ENCODE measurements at places on chromosomes 13 and 19. TPM values are rescaled to one million over a fixed set of nuclear protein-coding genes. Genes with fewer than 3 reads are reported as not detected.
A peak's percentile ranks its signal among the peaks of the same experiment; 100 is the strongest.

DNA sequence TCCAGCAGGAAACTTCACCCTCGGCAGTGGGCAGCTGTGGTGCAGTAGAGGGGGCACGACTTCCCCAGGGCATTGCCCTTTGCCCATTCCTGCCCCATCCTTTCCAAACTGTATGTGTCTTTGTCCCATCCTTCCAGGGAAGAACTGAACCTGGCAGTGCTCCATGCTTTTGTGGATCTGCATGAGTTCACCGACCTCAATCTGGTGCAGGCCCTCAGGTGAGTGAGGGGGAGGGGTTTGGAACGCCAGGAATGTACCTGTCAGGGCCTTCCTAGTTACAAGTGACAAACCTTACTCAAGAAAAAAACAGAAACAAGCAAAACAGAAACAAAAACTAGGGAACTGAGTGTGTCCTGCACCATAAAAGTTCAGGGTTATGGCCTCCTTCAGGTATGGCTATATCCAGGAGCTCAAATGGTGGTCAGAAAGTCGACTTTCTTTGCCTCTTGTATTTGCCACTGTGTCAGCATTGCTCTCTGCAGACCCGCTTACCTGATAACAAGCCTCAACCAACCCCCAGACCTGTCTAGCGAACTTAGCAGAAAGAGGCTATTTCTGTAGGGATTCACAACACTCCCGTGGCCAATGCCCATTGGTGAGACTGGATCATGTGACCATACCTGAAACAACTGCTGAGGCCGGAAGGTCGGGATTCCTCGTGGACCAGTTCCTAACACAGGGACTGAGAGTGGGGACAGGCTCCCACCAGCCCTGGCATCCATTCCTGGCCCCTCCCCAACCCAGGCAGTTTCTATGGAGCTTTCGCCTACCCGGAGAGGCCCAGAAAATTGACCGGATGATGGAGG, 4.2 kb downstream of the CYTH2 start:
- no peak for DNase-seq

DNA sequence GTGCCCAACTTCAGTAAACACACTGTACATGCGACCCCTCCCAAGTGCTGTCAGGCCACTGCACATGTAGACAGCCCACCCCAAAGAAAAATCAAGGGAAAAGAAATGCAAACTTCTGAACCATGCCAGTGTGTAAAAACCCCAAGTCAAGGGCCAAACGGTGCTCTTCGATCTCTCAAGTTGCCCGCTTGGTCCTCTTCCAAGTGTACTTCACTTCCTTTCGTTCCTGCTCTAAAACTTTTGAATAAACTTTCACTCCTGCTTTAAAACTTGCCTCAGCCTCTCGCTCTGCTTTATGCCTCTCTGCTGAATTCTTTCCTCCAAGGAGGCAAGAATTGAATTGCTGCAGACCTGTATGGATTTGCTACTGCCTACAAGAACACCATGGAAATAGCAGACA, 600.7 kb downstream of the KCTD12 start:
- DNase-seq, result no peak

- no peak for DNase-seq
Measured at GRCh38 chr19:29415507-29415906, 110.3 kb upstream of the VSTM2B start.

- peak; percentile 85 for DNase-seq
Measured at GRCh38 chr19:49690656-49691242, at the start of gene CPT1C. TSS of gene CPT1C (plus strand) at chr19:49691116. CDS start at chr19:49692253, 1,137 bp downstream.

GRCh38 chr19:990119-990571, 6.0 kb downstream of the WDR18 start:
- no peak for DNase-seq

DNA sequence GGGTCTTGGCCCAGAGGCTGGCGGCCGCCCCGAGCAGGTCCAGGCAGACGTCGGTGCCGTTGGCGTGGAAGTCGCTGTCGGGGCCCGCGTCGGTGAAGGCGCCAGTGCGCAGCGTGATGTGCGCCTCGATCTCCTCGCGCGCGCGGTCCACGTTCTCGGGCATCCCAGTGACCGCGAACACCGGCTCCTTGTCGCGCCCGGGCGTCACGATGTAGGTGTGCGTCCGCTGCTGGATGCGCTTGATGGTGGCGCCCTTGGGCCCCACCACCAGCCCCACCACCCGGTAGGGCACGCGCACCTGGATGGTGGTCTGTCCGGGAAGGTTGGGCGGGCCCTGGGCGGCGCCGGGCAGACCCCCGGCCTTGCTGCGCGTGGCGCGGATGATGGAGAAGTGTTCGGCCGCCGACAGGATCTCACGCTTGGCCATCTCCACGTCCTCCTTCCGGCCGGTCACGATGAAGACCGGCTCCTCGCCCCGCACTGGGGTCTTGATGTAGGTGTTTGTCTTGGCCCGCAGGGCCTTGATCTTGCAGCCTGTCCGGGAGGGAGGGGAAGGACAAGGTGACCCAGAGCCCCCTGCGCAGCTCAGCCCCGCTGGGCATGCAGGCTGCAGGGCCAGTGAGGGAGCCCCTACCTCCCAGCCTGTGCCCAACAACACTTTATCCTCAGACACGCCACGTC, 11.6 kb downstream of the MEX3D start:
- no peak for DNase-seq

DNA sequence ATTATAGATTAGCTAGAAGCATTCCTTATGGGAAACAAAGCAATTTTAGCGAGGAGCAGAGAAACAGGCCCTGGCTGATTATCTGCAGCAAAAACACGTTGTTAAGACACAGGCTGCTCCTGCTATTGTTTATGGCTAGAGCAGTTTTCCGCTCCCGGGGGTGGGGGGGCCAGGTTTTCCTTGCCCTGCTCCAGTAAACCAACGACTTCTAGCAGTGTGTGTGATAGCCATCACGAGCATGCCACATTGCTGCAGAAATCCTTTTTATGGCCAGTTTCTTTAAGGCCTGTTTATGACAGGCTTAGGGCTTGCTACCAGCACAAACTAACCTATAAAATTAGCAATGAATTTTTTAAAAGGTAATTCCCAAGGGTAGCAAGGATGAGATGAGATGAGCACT, 18.4 kb upstream of the IL17D start:
- no peak for DNase-seq

- no peak for DNase-seq
Measured at GRCh38 chr19:49498475-49498874, 2.2 kb downstream of the RPS11 start.

- DNase-seq, result no peak
Measured at GRCh38 chr13:31452525-31452924, 252.8 kb downstream of the B3GLCT start.

DNA sequence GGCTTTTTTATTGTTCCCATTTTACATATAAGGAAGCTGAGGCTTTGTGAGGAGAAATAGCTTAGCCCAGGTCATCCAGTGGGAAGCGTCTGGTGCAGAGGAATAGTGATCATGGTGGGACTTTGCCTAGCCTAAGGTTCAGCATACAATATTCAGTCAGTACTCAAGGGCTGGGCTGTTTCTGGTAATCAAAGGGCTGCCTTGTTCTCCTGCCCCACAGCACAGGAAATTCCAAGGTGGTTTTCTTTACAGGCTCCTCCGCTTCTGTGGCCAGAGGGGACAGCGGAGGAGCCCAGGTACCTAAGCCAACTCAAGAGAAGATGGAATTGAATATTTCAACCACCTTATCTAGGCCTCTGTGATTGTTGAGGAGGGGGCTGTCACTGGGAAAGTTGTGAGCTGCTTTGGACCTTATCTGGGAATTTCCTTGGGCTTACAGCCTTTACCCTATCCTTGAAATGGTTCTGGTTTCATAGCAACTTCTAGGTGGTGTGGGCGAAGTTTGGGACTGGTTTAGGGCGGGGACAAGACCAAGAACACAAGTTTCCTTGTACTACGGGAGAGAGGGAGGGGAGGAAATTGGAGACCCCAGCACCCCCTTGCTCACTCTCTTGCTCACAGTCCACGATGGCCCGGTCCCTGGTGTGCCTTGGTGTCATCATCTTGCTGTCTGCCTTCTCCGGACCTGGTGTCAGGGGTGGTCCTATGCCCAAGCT, at the start of gene MIA:
Gene MIA, plus strand, starts transcription at position 606 of the 716 bp plus-strand sequence. Its CDS starts 22 bp downstream, at position 628.
- no peak for DNase-seq

DNA sequence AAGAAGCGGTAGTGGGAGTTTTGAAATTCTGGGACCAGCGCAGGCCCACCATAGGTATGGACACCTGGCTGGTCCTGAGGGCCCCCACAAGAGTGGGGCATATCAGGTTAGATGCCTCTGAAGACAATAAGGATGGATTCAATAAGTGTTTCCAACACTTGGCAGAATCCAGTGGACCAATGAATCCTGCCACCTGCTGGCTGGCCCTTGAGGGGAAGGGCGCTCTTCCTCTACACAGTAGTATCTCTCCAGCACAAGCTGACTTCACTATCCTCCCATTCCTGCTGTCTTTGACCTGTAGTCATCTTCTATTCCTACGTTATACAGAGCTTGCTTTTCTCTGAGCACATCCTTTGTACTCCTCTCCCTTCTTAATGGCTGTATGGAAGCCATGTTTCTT, 199.7 kb upstream of the TSHZ3 start:
- DNase-seq, result no peak

DNA sequence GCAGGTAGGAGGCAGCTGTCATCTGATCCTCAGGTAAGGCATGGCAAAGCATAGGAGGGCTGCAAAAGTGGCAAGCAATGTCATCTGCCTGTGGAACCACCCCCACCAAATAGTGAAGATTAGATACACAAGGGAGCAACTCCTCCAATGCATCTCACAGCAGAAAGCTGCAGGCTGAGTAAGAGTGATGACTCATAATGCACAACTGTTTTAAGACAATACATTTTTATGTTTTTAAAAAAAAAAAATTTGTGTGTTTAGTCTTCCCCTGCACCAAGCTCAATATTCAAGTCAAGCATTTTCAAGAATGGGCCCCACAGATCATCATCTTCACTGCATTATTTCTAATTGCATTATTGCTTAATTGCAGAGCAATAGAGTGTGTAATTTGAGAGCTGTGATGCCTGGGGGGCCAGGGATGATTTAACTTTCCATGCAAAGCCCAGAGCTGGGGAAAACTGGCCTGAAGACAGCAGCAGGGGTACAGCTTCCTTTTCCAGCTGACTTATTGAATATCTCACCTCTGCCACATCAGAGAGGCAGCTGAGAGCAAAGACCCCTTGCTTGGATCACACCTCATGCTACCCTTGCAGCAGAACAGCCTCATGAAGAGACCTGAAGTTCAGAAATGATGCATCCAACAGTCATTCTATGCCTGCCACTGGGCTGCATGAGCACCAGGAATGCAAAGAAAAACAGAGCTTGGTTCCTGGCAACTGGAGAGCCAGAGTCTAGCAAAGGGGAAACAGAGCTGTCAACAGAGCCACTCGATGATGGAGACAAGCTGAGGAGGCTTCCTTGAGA, 22.7 kb upstream of the POP4 start:
- no peak for DNase-seq

TPTE2 gene
- total RNA-seq, result not detected

ERICH6B gene
- not detected for total RNA-seq

PALM gene
- 130 TPM for total RNA-seq

HSH2D gene
- 1.2 TPM for total RNA-seq

Measured in sciatic nerve (tissue), 2 donors.